ENCODE measurements at places on chromosomes 12 and 14. TPM values are rescaled to one million over a fixed set of nuclear protein-coding genes. Genes with fewer than 3 reads are reported as not detected.

Gene PTPRB
- total RNA-seq: 0.24 TPM

Gene KRAS
- 11.7 TPM for total RNA-seq

Gene ACSM4
- total RNA-seq: not detected

Gene ACTN1
- 38.3 TPM for total RNA-seq
